ENCODE measurements at places on chromosomes 5 and 9. TPM values are rescaled to one million over a fixed set of nuclear protein-coding genes. Genes with fewer than 3 reads are reported as not detected.
A peak's percentile ranks its signal among the peaks of the same experiment; 100 is the strongest.

DNA sequence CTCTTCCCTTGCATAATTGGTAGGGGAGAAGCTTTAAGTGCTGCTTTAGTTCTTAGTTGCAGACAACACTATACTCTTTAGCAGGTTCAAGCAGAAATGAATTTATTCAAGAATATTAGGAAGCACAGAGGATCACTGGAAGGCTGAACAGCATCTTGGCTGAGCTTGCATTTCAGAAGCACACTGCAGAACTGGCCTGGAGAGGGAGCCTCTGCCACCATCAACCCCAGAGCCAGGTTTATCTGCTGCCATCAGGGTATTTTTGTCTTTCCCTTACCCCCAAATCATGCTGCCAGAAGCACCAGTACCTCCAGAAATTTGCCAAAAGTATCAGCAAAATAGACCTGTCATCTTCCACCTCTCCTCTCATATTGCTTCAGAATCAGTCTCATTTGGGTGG is 440.7 kb downstream of the DMAC1 start:
- DNase-seq, result no peak
- no peaks in the 10 kb centered on the region for H3K36me3 ChIP-seq
- H3K4me1 ChIP-seq, result no peaks in the 10 kb centered on the region
- H3K27ac ChIP-seq, result no peak overlapping the region
- no peak overlapping the region for H3K4me3 ChIP-seq

Gene VPS13A
- 34.8 TPM for total RNA-seq

Gene PFN3
- total RNA-seq, result not detected

DNA sequence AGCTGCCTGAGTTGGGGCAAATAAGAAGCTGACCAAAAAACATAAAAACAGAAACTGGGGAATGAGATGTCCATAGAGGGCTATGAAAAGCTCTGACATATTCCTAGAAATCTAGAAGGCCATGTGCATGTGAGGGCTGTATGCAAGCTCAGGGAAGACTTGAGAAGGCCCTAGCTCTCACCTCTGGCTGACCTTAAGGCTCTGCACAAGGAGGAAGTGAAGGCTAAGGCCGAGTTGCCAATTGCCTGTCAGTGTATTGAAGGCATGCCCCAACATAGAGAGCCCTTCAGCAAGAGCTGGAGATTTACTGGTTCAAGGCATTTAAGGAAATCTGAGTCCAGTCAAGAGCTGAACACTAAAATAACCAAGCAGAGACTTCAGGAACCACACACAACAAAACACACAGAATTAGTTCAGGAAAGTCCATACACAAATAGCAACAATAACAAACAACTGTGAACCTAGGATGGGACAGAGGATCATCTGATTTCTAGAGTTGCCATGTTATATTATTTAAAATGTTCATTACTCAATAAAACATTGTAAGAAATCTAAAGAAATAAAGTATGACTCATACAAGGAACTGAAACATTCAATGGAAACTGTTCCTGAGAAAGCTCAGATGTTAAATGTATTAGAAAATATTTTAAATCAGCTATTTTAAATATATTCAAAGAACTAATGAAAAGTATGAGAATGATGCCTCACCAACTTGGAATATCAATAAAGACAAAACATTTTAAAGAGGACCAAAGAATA is 161.8 kb downstream of the AUH start:
- DNase-seq, result no peak
- H3K36me3 ChIP-seq, result no peaks in the 10 kb centered on the region
- H3K4me1 ChIP-seq, result peaks cover 9% of the 10 kb centered on the region
- H3K27ac ChIP-seq, result no peak overlapping the region
- H3K27me3 ChIP-seq, result no peaks in the 10 kb centered on the region

Gene ANKH
- total RNA-seq, result 5.2 TPM

Gene SLC6A3
- total RNA-seq, result 0.23 TPM

DNA sequence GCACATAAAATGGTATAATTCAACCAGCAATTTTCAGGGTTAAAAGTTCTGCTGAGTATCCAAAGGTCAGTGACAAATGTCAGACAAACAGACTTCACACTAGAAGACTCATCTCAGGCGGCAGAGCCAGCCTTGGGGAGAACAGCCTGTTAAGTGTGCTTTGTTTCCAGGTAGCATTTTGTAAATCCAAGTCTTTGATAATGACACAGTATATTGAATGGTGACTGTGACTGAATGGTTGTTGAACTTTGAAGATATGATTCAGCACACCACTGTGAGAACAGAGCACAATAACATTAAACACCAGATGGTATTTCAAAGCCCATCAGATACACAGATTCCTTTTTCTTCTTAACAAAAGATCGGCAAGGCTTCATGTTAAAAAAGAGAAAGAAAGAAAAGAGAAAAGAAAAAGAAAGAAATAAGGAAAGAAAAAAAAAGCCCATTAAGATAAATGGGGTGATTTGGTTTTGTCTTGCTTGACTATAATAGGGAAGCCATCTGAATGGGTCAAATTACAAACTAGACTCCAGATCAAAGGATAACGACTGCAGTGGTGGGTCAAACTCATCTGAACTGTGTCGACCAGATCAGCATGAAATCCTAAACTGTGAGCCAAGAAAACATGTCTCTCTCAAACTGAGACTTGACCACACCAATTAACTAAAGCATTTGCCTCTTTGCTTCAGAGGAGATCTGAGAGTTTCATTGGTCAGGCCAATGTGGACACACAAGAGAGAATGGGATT is 313.0 kb upstream of the ZNF608 start:
- no peak overlapping the region for H3K4me3 ChIP-seq
- H3K4me1 ChIP-seq, result peaks cover 20% of the 10 kb centered on the region
- peak; percentile 56 for DNase-seq
- H3K36me3 ChIP-seq, result no peaks in the 10 kb centered on the region
- H3K27ac ChIP-seq, result no peak overlapping the region
- H3K27me3 ChIP-seq, result no peaks in the 10 kb centered on the region

DNA sequence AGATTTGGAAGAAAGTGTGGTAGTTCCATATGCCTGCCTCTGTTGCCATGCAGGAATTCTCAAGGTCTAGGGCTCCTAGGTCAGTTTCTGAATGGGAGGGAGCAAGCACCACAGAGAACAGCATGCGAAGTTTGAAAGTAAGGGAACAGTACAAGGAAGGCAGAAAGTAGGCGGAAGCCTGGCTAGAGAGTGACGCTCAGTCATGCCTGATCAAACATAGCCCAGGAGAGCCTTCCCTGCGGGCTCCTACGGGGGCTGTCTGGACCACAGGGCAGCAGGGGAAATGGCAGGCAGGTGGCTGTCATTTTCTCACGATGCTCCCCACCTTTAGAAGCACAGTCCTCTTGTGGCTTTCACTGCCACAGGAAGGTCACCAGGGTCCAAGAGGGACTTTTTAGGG is 12.8 kb upstream of the STC2 start:
- H3K27ac ChIP-seq, result no peak overlapping the region
- no peaks in the 10 kb centered on the region for H3K36me3 ChIP-seq
- H3K4me3 ChIP-seq, result no peak overlapping the region
- H3K4me1 ChIP-seq, result 0 out of 2 replicates have a peak, but pooled peaks cover 11% of the 10 kb centered on the region
- no peak for DNase-seq
- H3K27me3 ChIP-seq, result no peaks in the 10 kb centered on the region

GRCh38 chr5:43145071-43145470 is 24.4 kb downstream of the ZNF131 start:
- H3K27ac ChIP-seq, result no peak overlapping the region
- no peak for DNase-seq
- H3K27me3 ChIP-seq, result no peaks in the 10 kb centered on the region
- no peak overlapping the region for H3K4me3 ChIP-seq
- peaks cover 2% of the 10 kb centered on the region for H3K4me1 ChIP-seq

DNA sequence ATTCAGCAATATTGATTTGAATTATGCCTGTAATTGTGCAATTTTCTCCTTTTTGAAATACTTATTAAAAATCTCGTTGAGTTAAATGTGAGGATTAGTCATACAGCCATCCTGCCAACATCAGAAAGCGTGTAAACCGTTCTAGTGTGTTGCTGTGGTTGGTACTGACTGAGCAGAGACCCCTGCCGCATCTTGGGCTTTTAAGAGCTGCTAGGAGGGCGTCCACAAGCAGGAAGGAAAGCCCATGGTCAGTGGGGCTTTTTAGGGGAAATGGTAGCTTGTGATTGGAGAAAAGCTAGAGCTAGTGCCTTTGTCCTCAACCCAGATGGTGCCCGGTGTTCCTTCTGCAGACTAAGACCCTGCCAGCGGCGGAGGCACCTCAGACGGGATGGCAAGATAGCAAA is 1.3 kb downstream of the SDHA start:
- H3K36me3 ChIP-seq, result no peaks in the 10 kb centered on the region
- no peaks in the 10 kb centered on the region for H3K27me3 ChIP-seq
- DNase-seq, result no peak
- no peaks in the 10 kb centered on the region for H3K4me1 ChIP-seq
- peak overlapping the region; percentile 72 for H3K4me3 ChIP-seq
- no peak overlapping the region for H3K27ac ChIP-seq

Gene PCDHA1
- total RNA-seq, result not detected

GRCh38 chr5:138944527-138945322 is 69.6 kb upstream of the LRRTM2 start:
- H3K27ac ChIP-seq, result no peak overlapping the region
- H3K4me1 ChIP-seq, result no peaks in the 10 kb centered on the region
- H3K36me3 ChIP-seq, result no peaks in the 10 kb centered on the region
- no peak overlapping the region for H3K4me3 ChIP-seq
- H3K27me3 ChIP-seq, result no peaks in the 10 kb centered on the region

GRCh38 chr5:138986186-138986800 is 111.2 kb upstream of the LRRTM2 start:
- no peaks in the 10 kb centered on the region for H3K36me3 ChIP-seq
- H3K27me3 ChIP-seq, result no peaks in the 10 kb centered on the region
- H3K4me1 ChIP-seq, result no peaks in the 10 kb centered on the region

All from SJCRH30 (cell line).